ENCODE measurements at places on chromosomes 11 and 22. TPM values are rescaled to one million over a fixed set of nuclear protein-coding genes. Genes with fewer than 3 reads are reported as not detected.

Gene TSGA10IP
- total RNA-seq, result not detected

Gene NLRP14
- not detected for total RNA-seq

Gene OPCML
- total RNA-seq, result not detected

Gene TRIM22
- total RNA-seq, result 133 TPM

Gene PIM3
- total RNA-seq, result 464 TPM

Gene IFITM1
- total RNA-seq, result 0.37 TPM

Gene SAA4
- not detected for total RNA-seq

Gene GGTLC3
- total RNA-seq, result not detected

Gene TBX10
- not detected for total RNA-seq

Gene SERPIND1
- not detected for total RNA-seq

Gene TRIM29
- not detected for total RNA-seq

Gene SGSM1
- 7.2 TPM for total RNA-seq

Gene NELL1
- total RNA-seq, result not detected

Gene ABCG4
- total RNA-seq, result 0.05 TPM

Gene OR8D4
- not detected for total RNA-seq

Gene LDLRAD3
- 9.7 TPM for total RNA-seq

Gene TTC36
- total RNA-seq, result 3.2 TPM

Gene COMT
- total RNA-seq, result 616 TPM
